ENCODE measurements at places on chromosomes 2 and 18.

DNA sequence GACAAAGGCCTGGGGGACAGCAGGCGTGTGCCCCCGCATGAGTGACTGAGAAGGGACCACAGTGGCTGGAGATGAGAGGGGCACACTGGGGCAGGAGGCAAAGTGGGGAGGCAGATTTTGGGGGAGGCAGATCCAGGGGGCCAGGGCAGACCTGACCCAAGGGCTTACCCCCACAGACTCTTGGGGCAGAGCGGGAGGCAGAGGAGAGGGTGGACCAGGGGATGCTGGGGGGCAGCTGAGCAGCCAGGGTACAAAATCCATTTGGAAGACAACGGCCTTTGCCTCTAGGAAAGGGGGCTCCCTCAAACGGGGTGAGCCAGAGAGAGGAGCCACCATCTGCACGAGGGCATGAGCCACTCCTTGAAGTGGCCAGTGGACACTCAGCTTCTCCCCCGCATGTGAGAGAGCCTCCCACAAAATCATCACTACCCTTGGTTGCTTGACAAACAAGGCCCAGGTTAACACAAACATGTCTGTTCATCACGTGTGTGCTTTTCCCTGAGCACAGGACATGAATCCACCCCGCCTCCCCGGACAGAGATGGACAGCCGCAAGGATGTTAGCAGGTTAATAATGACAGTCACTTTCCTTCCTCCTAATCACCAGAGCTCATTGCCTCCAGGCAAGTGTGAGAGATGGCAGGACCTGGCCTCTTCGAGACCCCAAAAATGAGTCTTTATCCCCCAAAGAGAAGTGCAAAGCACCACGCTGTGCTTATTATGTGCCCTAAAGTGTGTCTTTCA lies 72.0 kb upstream of the RAB6C start:
- DNase-seq: no peak

DNA sequence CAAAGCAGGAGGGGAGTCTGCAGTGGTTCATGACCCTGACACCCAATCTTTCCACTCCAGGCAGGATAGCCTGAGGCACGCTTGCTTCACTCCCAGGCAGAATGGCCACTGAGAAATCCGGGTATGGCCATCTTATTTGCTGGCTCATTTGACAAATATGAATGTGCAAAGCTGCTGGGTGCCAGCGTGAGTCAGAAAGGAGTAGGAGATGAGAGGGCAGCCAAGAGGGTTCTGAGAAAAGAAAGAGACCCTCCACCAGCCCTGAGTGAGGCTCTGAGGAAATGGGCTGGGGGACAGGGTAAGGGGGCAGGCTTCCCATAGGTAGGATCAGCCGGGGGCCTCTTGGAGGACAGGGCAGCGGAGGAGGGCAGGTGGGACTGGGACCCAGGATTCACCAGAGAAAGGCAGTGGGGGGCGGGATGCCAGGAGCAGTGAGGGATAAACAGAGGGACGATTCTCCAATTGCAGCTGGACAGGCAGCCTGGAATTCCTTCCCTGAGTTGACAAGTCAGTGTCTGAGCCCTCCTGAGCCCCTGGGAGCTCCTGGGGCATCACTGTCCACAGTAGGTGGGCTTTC lies 15.2 kb downstream of the RAMP1 start:
- no peak for DNase-seq

GRCh38 chr2:3201281-3201680 lies 176.3 kb downstream of the EIPR1 start:
- DNase-seq: no peak

GRCh38 chr2:144550084-144550483 lies 30.2 kb upstream of the ZEB2 start:
- DNase-seq: no peak

- no peak for DNase-seq
Measured at GRCh38 chr2:8786463-8786862, 51.0 kb downstream of the KIDINS220 start.

DNA sequence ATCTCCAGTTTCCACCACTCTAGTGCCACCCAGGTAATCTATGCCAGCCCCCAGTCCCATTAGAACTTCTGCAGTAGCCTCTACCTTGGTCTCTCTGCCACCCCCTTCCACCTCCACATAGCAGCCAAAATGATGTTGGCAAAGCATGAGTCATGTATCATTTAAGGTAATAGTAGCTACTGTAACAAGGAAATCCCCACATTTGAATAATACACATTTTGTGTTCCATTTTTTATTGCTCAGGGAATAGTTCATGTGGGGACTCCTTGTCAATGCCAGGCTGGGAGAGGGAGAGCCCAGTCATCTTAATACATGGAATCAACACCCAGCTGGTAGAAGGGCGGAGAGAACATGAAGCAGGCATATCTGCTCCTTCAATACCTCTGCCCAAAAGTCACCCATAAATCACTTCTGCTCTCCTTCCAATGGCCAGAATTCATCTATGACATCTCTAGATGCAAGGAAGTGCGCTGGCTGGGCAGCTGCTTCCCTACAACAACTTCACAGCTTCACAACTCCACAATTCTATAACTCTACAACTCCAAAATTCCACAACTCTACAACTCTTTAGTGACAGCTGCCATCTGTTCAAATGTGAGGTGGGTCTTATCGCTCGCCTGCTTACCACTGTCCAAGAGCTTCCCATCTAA lies 70.6 kb upstream of the GLS start:
- DNase-seq: no peak

GRCh38 chr18:68797871-68798270 lies at the start of gene CCDC102B:
CCDC102B (plus strand) TSS chr18:68798080; CDS start chr18:68836764, 38,684 bp downstream.
- peak; percentile 1 for DNase-seq

GRCh38 chr2:9593925-9594324 lies 36.9 kb downstream of the YWHAQ start:
- DNase-seq: no peak

DNA sequence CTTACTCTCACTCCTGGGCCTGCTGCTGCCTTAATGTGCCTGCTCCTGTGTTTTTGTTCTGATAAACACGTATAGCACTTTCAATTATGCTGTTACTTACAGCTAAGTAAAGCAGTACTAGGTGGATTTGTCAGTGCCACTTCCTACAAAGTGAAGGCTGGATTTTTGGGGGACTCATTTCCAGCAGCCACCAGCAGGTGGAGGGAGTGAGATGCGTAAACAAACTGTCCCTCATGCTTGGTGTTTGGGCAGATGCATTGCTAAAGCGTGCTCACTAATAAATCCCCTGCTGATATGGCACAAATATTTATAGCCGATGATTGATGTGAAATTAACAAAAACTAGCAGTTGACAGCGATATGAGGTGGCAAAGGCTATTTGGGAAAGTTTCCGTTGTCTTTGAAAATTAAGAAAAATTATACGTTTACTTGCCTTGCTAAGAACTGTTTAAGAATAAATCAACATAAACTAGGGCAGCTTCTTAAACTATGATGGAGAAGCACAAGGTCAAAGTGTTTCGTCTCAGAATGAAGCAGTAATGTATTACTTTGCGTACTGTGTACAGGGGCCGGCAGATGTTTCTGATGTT lies 101.7 kb downstream of the AGAP1 start:
- DNase-seq: peak; percentile 58

DNA sequence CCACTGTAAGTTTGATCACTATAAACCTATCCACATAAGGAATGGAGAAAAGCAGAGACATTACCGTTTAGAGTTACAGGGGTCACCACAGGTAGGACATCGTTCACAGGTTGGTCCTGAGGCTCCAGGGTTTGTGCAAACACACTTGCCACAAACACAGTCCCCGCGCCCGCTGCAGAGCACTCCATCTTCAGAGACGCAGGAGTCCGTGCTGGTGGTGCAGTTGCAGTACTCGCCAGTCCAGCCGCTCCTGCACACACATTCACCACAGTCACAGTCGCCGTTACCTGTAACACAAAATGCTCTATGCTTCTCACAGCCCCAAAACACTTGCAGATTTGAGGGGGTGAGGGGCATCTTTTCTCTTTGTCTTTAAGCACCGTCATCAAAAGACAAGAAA lies 63.9 kb upstream of the PLA2R1 start:
- no peak for DNase-seq

GRCh38 chr2:74233648-74234047 lies 35.2 kb downstream of the MTHFD2 start:
- no peak for DNase-seq

DNA sequence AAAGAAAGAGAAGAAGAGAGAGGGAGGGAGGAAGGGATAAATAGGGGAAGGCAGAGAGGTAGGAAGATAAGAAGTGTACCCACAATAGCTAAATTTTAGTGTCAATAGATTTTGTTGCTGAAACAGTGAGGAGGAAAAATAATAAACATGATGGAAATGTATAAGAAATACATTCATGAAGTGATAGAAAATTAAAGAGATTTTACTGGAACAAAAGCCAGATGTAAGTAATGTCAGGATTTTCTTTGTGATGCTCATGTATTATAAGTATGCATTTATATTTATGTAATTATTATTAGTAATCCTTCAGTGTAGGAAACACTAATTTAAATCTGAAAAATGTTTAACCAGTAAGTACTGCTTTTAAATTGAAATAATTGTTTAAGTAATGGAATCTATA lies 1125.2 kb upstream of the FANCL start:
- no peak for DNase-seq

DNA sequence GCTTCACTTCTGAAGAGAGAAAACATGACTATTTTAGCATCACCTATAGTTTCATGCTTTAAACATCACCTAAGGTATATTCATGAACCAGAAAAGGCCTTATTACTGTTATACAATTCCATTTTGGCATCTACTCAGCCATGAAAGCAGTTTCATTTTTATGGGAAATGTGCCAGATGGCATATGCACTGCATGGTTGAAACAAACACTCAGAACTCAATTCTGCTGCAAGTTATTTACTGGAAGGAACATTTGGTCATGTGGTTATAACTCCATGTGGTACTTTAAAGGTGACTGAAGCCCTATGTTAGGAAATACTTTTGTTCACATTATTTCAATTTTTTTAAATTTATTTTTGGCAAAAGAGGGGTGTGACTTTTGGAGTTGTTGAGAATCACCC lies 287.5 kb upstream of the CRIM1 start:
- DNase-seq: no peak

DNA sequence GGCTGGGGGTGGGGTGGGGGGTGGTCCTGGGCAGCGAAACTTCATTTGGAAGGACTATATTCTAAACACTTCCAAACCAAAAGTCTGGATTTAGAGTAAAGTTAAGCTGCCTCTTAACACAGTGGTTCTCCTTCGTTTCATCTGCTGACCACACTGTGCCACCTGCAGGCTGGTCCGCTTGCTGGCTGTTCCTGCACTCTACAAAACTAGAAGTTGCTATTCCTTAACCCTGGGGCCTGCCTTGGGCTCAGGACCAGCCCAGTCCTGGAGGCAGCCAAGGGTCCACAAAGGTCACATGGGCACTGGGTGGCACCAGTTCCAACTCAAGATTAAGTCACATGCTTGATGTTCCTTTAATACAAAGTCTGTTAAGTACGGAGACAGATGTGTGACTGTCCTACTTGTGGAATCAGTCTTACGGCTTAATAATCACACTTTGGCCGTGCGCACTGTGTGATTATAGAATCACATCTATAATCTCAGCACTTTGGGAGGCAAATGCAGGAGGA lies 195.4 kb downstream of the FAM210A start:
- no peak for DNase-seq

GRCh38 chr18:8380926-8381325 lies 228.3 kb upstream of the RAB12 start:
- DNase-seq: no peak

DNA sequence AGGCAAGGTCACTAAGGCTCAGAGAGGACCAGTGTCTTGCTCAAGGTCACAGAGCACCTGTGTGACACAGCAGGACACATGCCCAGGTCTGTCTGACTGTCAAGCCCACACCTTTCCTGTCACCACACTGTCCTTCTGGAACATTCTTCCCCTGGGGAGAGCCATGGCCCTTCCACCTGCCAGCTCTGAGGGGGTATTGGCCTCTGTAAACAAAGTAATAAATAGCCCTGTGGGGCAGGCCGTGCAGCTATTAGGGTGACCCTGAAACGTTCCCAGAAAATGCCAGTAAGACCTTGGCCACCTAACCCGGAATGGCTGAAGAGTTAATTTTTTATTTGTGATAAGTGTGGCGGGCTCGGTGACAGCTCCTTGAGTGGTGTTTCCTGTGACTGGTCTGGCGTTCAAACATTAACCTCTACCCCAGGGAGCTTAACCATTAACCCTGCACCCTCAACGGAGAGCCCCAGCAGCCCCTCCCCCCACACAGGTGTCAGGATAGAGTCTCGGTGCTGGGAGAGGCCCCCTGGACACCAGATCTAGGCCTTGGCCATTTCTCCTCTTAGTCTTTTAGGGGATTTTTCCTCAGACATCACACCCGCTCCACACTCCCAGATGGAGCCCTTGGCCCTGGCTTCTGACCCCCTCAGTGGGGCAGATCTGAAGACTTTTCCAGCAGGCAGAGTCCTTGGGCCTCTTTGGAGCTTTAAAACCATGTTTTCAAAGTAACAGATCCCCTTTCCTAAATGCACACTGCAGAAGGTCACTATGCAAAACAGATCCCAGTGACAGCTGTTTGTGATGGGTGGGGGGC lies 36.6 kb downstream of the SCTR start:
- DNase-seq: no peak

DNA sequence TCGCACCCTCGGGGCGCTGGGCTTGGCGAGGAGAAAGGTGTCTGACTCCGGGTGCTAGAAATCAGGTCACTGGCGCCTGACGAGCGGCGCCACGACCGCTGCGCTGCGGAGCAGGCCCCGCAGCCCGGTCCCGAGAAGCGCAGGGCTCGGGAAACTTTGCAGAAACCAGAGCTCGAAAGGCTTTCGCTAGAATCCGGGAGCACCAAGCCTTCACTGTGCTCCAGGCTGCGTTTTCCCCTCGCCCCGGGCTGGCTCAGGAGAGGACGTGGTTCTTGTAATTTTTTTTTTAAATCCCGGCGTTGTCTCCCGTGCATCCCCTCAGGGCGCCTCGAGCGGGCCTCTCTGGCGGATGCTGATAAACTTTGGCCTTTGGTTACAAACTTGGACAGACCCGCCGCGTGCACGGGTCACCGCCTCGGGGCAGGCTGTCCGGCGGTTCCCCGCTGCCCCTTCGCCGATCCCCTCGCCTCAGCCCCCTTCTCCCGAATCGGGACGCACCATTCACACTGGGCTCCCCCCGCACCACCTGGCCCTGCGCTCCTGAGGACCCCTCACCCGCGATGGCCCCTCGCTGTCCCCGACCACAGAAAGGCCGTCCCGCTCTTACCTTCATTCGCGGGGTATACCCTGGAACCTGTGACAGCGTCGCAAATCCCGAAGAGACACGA lies 419 bp downstream of the EPHA4 start:
- DNase-seq: peak; percentile 4

DNA sequence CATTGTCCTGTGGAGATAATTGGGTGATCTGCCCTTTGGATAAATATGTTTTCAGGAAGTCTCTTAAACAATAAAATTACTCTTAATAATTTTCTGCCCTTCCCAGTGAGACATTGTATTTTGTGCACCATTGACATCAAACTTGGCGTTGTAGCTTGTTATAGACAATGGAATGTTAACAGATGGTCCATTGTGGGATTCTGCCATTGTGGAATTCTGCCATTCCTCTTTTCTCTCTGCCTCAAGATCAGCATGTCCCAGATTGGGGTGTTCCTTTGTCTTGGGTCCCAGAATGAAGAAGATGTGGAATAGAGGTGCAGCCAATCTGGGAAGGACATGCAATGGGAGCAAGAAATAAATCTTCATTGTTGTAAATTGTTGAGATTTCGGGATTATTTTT lies 15.1 kb upstream of the LDAH start:
- no peak for DNase-seq

- DNase-seq: no peak
Measured at GRCh38 chr2:214217599-214217998, 193.3 kb upstream of the VWC2L start.

- no peak for DNase-seq
Measured at GRCh38 chr2:21423854-21424253, 300.1 kb downstream of the TDRD15 start.

GRCh38 chr2:91477731-91478672 lies 2786.5 kb downstream of the RPIA start:
- DNase-seq: no peak

Measured in NCI-H1436 (cell line).